ACHN (cell line): ENCODE measurements at places on chromosomes 2 and 18.

DNA sequence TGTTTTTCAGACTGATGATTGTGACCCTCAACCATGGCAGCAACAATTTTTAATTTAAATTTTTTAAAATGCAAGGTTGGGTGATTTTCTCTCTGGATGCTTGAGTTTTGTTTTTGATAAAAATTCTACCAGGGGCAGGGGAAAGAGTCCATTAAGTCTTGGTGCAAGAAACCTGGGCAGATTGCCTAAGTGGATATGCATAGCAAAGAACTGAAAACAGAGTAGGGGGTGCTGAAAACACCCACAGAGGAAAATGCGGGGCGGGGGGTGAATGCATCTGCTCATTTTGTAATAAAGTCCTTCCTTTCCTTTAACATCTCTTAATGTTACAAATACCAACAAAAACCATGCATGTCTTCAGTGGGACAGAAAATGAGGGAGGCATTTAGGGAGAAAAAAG is 138.0 kb downstream of the NEDD4L start:
- DNase-seq: no peak

GRCh38 chr2:3940661-3941060 is 237.3 kb downstream of the DCDC2C start:
- DNase-seq: no peak

DNA sequence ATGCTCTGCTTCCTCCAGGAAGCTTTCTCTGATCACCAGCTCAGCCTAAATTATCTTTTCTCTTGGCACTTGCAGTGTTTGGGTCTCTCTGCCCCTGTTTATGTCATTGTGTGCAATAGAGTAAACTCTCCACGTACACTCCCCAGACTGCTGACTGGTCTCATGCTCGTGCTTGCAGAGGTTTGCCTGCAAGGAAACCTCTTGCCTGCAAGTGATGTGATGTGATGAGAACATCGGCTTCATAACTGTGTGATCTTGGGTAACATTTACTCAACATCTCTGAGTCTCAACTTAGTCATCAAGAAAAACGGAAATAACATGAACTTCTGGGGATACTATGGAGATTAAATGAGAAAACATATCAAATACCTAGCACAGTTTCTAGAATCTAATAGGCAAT is 92.3 kb downstream of the BIN1 start:
- DNase-seq: no peak

DNA sequence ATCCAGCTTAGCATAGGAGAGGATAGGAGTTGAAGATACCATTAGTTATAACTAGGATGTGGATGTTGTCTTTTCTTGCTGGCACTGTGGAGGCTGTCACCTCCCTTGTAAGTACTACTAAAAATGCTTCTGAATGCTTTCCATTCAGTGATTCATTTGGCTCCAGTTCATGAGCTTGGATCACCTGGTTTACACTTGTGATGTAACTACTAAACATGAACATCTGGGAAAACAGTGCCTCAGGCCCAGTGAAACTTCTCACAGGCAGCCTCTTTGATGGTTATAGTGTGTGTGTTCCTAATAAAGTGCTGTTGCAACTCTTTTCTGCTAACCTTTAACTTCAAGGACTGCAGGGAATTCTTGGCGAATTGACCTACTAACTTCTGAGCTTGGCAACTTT is 13.0 kb upstream of the SLC9A2 start:
- DNase-seq: no peak

DNA sequence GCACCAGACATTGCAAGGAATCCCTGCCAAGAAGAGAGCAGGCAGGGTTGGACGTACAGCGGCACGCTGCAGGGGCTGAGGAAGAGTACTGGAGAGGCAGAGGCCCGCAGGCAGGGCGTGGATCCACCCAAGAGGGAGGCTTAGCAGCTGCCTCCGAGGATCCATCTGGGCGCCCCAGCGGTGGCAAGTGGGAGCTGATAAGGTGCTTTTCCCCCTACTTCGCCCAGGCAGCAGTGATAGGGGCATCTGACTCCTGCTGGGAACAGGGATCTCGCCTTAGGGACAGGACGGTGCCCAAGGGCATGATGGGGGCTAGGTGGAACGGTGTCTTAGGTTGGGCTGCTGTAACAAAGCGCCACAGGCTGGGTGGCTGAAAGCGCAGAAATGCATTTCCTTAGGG is 67.4 kb upstream of the HS6ST1 start:
- DNase-seq: no peak

- DNase-seq: no peak
Observed at GRCh38 chr2:128686497-128686859, 367.8 kb upstream of the HS6ST1 start.

GRCh38 chr2:180322781-180323180 is 315.7 kb upstream of the CWC22 start:
- no peak for DNase-seq

GRCh38 chr18:78642296-78642951 is 337.2 kb upstream of the SALL3 start:
- DNase-seq: no peak

DNA sequence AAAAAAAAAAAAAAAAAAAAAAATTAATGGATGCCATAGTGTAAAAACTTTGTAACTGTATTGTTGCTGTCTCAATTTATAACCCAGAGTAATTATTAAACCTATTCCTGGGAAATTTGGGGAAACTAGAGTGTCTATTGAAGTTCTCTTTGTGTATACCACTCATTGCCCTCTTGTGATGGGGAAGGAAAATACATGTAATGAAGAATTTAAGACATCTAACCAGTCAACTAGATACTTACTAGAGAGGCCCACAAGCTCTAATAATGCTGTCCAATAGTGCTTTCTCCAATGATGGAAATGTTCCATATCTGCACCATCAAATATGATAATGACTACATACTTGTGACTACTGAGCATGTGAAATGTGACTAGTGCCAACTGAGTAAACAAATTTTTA is 168.5 kb upstream of the SLC39A10 start:
- peak; percentile 5 for DNase-seq

- peak; percentile 31 for DNase-seq
Observed at GRCh38 chr2:67581751-67582150, 184.6 kb downstream of the ETAA1 start.

- DNase-seq: no peak
Observed at GRCh38 chr18:7879717-7880116, 312.6 kb downstream of the PTPRM start.

- no peak for DNase-seq
Observed at GRCh38 chr2:145597809-145598208, 1077.9 kb upstream of the ZEB2 start.

- no peak for DNase-seq
Observed at GRCh38 chr2:222935688-222936298, 75.0 kb downstream of the ACSL3 start.

GRCh38 chr18:51582551-51582950 is 385.1 kb upstream of the MEX3C start:
- DNase-seq: no peak

- no peak for DNase-seq
Observed at GRCh38 chr2:23273786-23274185, 111.2 kb upstream of the KLHL29 start.

GRCh38 chr2:43934567-43934966 is 61.2 kb downstream of the LRPPRC start:
- no peak for DNase-seq

DNA sequence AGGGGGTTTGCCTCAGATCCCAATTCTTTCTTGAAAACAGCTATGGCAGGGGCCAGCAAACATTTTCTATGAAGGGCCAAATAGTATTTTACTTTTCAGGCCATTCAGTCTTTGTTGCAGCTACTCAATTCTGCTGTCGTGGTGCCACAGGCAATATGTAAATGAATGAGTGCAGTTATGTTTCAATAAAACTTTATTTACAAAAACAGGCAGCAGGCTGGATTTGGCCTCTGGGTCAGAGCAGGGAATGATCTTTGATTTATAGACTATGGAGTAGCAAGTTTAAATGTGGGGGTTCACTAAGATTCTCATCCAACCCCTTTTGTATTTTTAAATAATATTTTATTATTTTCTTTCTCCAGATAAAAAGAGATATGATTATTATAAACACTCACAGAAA is 72.4 kb downstream of the IRS1 start:
- no peak for DNase-seq

DNA sequence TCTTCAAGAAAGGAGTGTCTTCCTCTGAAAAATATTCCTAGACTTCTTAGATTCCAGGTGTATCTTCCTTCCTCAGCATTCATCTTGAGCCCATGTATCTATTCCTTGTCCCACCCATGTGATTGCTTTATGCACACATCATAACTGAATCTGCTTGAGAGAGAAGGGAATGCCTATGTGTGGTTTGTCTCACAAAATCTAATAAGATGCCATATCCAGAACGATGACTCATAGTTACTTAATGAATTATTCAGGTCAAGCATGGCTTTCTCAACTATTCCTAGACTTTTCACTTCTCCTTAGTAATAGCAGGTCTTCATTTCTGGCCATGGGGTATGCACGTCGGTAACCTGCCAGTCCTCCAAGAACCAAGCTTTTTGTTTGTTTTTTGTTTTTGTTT is 121.8 kb downstream of the SETBP1 start:
- no peak for DNase-seq

- DNase-seq: no peak
Observed at GRCh38 chr2:105379741-105380186, 19.1 kb downstream of the FHL2 start.

- DNase-seq: no peak
Observed at GRCh38 chr2:39733070-39733674, 45.9 kb downstream of the THUMPD2 start.

GRCh38 chr2:101002562-101003277 is 631 bp downstream of the RPL31 start:
- peak; percentile 26 for DNase-seq

- DNase-seq: no peak
Observed at GRCh38 chr18:44897411-44897810, 216.7 kb downstream of the SETBP1 start.

- DNase-seq: no peak
Observed at GRCh38 chr2:205696331-205696926, 14.1 kb downstream of the NRP2 start.

- DNase-seq: no peak
Observed at GRCh38 chr2:102208774-102209173, 22.0 kb downstream of the IL1RL2 start.
